ENCODE measurements at places on chromosomes 13 and 19.

DNA sequence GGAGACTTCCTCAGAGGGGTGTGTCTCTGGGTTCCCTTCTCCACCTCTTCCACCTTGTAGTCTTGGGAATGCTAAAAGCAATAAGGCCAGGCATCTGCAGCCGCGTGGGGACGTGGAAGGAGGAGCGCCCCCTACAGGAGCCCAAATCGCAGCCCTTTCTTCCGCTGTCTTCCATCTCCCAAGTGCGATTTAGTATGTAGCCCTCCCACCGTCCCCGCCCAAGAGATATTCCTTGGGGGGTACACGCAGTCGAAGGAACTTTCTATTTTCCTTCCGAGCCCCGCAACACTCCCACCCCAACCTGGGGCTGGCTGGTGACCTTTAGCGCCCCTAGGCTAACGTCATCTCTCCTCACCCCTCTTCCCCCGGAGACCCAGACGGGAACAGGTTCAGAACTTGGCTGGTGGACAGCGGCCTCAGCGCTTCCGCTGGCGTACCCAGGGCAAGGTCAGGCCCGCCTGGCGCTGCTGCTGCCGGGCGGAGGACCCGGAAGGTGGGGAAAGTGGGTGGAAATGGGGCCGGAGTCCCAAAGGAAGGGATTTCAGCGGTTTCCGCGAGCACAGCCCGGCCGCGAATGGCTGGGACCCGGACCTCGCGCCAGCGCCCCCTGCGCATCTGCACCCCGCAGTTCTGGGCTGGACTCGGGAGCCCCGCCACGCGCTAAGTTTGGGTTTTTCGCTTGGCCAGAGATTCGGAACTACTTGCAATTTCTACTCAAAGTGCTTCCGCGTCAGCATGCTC lies 2.1 kb upstream of the PCDH8 start:
- peak; percentile 52 for DNase-seq

DNA sequence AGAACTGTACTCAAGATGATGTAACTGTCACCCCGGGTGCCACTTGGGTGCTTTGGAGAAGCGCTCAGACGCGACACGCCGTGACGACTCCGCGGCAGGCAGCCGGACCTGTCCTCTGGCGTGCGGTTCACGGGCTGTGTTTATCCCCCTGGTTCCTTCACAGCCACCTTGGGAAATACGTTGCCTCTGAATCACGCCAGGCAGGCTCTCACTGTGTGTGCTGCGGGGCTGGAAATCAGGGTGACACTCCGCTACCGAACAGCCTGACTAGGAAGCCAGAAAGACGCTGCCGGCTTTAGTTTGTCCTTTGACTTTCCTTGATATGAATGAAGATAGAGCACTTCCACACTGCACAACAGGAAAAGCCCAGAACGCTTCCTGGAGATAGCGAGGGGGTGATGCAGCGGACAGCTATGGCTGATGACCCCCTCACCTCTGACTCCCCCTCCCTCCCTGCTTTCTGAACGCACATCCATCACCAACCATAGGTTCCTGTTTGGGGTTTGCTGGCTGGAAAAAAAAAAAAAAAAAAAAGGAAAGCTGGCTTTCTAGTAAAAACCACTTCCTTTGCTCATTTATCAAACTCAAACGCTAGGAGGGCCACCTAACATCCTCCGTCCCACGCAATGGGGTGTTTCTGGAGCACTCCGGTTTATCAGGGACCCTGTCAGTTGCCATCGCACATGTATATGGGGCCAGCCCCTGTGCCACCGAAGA lies 3.7 kb upstream of the GP6 start:
- no peak for DNase-seq

GRCh38 chr13:80921541-80921940 lies 580.6 kb upstream of the SPRY2 start:
- DNase-seq = no peak

GRCh38 chr13:98784666-98785065 lies 32.2 kb upstream of the SLC15A1 start:
- DNase-seq = no peak

DNA sequence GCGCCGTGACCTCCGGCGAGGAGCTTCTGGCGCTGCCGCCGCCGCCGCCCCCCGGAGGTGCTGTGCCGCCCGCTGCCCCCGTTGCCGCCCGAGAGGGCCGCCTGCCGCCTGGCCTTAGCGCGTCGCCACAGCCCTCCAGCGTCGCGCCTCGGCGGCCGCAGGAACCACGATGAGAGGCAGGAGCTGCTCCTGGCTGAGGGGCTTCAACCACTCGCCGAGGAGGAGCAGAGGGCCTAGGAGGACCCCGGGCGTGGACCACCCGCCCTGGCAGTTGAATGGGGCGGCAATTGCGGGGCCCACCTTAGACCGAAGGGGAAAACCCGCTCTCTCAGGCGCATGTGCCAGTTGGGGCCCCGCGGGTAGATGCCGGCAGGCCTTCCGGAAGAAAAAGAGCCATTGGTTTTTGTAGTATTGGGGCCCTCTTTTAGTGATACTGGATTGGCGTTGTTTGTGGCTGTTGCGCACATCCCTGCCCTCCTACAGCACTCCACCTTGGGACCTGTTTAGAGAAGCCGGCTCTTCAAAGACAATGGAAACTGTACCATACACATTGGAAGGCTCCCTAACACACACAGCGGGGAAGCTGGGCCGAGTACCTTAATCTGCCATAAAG lies 4.8 kb downstream of the PDX1 start:
- DNase-seq = no peak

GRCh38 chr19:21910318-21910717 lies 74.3 kb upstream of the ZNF43 start:
- no peak for DNase-seq

Measured in RWPE2 (cell line).